GM12892 (cell line): ENCODE measurements at places on chromosomes 1 and 21.

- DNase-seq, result no peak
Measured at GRCh38 chr1:24393892-24394291, 19.7 kb downstream of the STPG1 start.

GRCh38 chr21:18178509-18178908 lies 66.1 kb upstream of the CHODL start:
- DNase-seq, result no peak

DNA sequence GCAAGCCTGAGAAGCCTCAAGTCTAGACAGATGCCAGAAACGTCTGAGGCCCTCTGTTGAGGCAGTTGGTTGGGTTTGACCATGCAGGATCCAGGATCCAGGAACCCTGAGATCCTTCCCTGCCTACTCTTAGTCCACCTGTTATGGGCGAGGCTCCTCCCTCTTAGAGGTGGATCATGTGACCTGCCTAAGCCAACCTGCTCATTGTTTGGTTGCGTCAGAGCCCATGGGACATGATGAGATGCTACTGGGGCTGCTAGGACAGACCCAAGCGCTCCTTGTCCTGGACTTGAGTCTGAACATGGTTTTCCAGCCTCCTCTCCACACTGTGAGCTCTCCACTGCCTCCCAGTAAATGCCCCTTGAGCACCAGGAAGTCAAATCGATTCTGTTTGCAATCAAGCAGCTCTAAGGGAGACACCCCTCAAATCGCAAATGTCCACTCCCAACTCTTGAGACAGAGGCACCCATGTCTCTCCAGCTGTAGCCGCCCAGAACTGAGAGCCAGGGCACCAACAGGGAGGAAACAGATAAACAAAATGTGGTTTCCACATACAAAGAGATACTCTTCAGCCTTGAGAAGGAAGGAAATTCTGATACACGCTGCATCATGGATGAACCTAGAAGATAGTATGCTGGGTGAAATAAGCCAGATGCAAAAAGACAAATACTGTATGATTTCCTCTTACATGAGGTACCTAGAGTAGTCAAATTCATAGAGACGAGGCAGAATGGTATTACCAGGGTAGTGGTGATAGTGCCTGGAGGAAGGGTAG lies 31.7 kb upstream of the WNT4 start:
- DNase-seq, result no peak

DNA sequence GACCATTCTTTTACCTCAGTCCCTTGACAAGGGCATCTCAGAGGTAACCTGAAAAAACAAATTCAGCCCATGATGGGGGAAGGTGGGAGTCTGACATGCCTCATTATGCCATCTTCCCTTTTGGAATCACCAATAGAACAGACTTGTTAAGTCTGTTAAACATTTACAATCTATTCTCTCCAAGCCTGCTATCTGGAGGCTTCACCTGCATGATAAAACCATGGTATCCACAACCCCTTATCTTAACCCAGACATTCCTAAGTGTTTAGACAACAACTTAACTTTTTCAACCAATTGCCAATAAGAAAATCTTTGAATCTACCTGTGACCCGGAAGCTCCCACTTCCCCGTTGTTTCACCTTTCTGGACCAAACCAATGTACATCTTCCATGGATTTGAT lies 233.0 kb upstream of the CACYBP start:
- DNase-seq, result no peak

- no peak for DNase-seq
Measured at GRCh38 chr1:67404212-67404620, 26.0 kb downstream of the SERBP1 start.

- DNase-seq, result no peak
Measured at GRCh38 chr1:110570307-110570706, 35.9 kb downstream of the KCNA2 start.

- DNase-seq, result no peak
Measured at GRCh38 chr1:117694543-117694942, 88.7 kb downstream of the TENT5C start.

DNA sequence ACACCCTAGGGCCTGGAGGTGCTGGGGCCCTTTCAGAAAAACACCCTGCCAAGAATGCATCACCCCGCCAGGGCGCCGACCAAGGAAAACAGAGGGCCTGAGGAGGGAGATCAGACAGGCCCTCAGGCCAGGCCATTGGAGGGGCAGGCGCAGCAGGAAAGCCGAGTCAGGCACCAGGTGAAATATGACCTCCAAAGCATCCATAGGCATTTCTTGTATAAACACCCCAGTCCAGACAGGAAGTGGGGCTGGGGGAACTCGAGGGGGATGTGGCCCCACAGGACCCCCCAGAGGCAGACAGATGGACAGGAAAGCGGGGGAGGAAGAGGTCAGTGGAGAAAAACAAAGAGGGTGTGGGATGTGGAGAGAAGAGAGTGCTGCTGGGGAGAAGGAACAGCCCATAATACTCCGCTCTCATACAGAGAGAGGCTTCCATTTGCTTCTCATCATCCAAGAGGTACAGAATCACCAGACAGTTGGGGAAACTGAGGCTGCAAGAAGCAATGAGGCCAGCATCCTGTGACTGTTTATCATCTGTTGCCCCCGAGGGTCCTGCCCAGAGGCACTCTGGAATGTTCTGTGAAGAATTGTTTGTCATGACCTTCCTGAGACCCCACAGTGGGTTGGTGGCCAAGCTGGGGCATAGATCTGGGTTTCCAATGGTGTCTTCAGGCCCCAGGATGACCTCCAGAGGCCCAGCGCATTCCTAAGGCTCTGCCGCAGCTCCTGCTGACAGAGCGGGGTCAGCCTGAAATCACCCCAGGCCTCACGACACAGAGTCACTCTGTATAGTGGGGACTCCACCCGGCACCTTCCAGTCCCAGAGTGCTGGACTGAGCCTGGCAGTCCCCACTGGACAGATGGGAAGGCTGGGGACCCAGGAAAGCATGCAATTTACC lies 18.0 kb downstream of the TRIM62 start:
- DNase-seq, result no peak

DNA sequence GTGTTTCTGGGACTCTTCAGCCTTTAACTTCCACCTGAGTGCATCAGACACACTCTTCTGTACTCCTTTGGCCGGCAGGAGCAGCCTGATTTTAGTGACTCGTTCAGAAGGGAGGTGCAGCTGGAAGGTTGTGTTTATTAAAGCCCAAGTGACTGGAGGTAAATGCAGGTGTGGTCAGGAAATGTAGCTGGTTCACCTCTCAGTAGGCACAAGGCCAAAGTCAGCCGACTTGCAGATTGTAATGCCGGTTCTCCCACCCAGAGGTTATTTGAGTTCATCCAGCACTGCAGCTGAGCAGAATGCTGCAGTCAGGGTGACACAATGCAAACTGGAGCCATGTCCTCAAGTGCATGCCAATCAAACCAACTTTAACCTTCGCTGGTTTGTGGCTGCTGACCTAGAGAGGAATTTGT lies 91.5 kb downstream of the SPATA46 start:
- DNase-seq, result no peak

GRCh38 chr1:23814016-23814415 lies 11.2 kb downstream of the HMGCL start:
- no peak for DNase-seq

- DNase-seq, result no peak
Measured at GRCh38 chr1:53402891-53403655, 56.1 kb upstream of the DMRTB1 start.

- DNase-seq, result no peak
Measured at GRCh38 chr1:207897188-207897587, 13.7 kb downstream of the CD34 start.

- DNase-seq, result no peak
Measured at GRCh38 chr21:16070207-16070651, 340.4 kb downstream of the USP25 start.

- DNase-seq, result peak; percentile 92
Measured at GRCh38 chr1:202135221-202135721, 9.3 kb downstream of the ARL8A start.

DNA sequence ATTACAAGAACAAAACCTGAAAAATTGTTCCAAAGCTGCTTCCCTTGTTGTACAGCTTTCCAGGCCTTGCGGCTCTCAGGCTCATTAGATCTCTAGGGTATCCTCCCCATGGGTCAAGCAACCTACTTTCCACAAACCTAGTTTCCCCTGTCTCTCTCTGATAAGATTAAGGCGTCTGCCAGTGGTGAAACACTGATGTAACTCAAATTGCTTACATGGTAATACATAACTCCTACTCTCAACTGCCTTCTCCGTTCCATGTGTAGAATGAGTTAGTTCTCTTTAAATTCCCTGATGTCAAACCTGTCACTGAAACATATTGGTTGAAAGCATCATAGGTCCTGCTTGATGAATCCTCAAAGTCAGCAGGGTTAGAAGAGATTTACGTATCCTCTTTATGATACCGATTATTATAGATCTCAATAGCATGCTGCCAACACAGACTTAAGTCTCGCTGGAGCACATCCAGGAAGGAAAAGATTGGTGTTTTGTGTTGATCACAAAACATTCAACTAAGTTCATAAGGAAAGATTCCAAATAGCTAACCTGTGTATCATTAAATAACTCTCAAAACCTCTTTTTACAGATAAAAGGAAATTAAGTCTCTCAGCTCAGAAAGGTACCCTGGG lies 10.6 kb downstream of the PPP1R15B start:
- DNase-seq, result no peak

GRCh38 chr1:43439781-43440180 lies 13.9 kb downstream of the HYI start:
- no peak for DNase-seq

GRCh38 chr21:46050668-46051378 lies 47.1 kb upstream of the COL6A2 start:
- no peak for DNase-seq
